ENCODE measurements at places on chromosomes 6 and 20.

GRCh38 chr6:113627480-113627879, 229.7 kb upstream of the MARCKS start:
- no peak for DNase-seq

DNA sequence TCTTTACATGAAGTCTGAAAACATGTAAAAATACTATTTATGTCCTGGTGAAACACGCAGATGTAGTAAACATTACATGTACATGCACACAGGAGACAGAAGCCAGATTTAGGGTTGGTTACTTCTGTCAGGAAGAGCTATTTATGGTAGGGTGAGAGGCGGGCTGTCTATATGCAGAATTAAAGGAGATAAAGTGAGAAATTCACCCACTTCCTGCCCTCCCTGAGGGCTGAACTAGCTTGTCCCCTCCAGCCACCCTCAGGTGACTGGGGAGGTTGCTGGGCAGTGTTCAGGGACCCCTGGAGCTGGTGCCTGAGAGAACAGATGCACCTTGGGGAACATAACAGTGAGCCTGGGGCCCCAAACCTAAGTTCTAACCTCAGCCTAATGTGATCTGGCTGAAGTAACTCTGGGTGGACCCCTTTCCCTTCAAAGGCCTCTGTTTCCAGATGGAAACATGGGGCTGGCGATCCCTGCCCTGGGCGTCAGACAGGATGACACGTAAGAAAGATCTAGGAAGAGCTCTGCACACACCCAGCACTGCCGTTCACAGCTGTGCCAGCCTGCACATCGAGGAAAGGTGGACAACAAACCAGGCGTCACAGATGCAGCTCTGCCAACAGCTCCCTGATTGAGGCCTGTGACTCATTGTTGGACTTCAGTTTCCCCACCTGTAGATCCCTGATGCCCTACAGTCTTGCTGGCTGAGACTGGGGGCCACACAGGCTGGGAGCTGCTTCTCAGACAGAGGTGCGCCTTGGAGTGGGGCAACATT, 1.3 kb downstream of the PI16 start:
- DNase-seq, result no peak

GRCh38 chr6:111447051-111447450, 36.0 kb downstream of the REV3L start:
- no peak for DNase-seq

GRCh38 chr6:3359101-3359752, 97.6 kb downstream of the SLC22A23 start:
- DNase-seq, result no peak

DNA sequence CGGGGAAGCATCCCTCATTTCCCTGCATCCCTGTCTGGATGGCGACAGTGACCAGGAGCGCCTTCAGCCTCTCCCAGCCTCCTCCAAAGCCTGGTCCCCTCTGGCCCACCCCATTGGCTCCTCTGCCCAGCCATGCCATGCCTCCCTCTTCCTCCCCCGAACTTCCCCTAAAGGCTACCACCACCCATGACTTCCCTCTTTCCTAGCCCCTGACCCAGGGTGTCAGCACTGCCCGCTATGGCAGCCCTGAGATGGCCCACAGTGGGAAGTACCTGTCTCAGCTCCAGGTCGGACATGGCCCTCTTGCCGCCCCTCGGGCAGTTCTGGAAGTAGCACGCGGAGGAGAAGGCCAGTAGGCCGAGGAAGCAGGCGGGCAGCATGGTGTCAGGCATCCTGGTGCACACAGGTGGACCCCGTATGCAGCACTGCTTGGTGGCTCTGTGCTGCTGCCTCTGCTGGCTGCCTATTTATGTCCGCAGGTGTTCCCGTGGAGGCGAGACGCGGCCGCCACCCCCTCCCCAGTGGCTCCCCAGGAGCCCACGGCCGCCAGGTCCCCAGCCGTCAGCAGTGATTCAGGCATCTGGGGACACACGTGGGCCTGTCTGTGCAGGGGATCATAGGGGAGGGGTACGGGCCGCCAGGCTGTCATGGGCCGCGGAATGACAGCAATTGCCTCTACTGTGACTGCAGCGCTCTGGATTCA, at the start of gene AVP:
Gene AVP, minus strand, starts transcription at position 442 of the 703 bp plus-strand sequence. Its CDS starts 50 bp downstream, at position 392.
- DNase-seq, result no peak

GRCh38 chr6:109653264-109653663, 37.7 kb downstream of the AK9 start:
- DNase-seq, result no peak

DNA sequence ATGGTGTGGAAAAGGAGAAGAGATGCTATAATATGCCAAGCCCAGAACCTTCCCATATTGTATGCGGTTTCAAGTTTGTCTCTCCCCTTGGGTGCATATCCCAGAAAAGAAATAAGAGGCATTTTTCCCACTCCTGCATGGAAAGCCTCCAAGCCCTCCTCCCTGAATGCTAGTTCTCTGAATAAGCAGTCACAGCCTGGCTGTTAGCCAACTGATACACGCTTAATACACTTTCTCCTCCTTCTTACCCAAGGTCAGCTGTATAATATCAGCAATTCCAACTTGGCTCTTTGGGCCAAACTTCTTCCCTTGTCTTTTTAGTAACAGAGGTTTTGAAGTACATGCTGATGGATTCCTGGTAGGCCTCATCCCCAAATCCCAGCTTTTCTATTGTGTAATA, 440.1 kb downstream of the EPHA7 start:
- DNase-seq, result no peak

GRCh38 chr20:39812116-39812515, 850.0 kb downstream of the DHX35 start:
- DNase-seq, result no peak

GRCh38 chr6:106247293-106247692, 78.3 kb downstream of the ATG5 start:
- no peak for DNase-seq

DNA sequence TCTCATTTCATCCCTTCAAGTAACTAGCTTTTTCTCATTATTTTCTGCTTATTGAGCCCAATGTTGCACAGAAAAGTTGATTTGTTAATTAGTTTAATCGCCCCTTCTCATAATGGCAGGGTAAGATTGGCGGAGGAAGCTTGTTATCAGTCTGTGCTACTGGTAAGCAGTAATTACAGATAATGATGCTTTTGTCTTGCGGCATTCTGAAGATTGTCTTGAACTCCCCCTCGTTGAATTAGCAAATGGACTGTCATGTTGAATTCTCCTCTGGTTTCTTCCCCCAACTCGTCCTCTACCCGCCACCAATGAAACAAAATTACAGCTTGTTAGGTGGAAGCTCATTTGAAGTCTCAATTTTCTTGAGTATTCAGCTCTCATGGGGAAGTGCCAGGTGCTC, 39.4 kb downstream of the PRDM13 start:
- DNase-seq, result no peak

DNA sequence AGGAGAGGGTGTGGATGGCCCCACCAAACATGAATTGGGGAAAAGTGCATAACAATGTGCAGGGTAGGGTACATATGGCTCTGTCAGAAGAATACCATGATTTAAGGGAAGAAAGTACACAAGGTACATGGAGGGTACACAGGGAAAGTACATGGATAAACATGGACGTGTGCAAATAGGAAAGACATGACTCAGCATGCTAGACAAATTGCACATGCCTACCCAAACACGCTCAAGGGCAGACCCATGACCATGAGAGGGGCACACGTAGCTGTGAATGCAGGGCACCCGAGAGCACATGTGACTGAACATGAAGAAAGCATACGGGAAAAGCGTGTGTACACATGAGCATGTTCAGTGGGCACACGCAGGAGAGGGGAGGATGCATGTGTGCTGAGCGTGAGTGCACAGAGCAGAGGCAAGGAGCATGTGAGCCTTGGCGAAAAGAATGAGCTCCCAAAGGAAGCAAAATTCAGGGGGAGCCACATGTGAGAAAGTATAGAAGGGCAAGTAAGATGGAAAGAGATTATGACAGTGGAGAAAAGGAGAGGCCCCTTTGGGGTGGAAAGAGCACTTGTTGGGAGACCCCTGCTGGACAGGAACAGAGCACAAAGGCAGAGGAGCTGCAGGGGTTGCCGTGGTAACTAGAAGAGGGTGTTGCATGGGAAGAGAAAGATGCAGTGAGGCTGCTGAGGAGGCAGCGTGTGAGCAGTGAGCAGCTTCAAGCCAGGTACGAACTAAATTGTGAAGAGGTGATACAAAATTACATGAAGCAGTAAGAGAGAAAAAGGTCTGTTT, 17.8 kb downstream of the OR2H2 start:
- no peak for DNase-seq

- DNase-seq, result no peak
Observed at GRCh38 chr20:63895202-63895951, 451 bp downstream of the DNAJC5 start.

Data from Panc1 (cell line).